ENCODE measurements at places on chromosomes 5 and 9. TPM values are rescaled to one million over a fixed set of nuclear protein-coding genes. Genes with fewer than 3 reads are reported as not detected.

DNA sequence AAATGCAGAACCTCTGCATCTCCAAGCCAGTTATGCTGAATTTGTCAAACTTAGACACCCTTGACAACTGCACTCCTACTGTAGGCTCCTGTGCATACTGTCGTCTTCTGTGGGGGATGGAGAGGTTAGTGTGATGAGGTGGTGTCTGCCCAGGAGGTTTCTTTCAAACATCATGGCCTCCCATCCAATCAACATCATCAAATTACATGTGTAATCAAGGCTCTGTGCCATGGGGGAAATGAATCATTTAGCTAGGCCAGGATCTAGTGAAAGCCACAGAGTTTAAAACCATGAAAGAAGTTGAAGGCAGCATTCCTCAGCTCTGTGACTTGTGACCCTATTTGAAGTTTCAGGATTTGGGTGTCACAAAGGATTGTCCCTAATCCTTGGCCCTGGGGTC is 240.6 kb downstream of the MARCHF11 start:
- no peak for DNase-seq

Gene CCDC192
- not detected for total RNA-seq

DNA sequence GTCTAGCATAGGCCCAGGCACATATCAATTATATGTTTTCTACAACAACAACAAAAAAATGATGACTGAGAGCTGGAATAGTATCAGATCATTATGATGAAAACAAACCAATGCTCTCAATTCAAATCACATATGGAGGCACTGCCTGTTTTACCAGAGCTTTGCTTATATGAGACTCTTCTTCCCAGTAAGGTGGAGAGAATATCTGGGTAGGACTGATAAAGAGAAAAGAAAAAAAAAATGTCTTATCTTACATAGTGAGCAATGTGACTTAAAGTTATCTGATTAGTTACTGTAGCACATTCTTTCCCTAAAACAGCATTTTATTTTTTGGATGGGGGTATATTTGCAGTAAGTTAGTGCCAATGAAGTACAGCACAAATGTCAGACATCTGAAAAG is 154.8 kb downstream of the RAB3C start:
- DNase-seq = no peak

GRCh38 chr5:58412932-58413331 is 47.0 kb downstream of the PLK2 start:
- no peak for DNase-seq

Gene SHISAL2B
- not detected for total RNA-seq

DNA sequence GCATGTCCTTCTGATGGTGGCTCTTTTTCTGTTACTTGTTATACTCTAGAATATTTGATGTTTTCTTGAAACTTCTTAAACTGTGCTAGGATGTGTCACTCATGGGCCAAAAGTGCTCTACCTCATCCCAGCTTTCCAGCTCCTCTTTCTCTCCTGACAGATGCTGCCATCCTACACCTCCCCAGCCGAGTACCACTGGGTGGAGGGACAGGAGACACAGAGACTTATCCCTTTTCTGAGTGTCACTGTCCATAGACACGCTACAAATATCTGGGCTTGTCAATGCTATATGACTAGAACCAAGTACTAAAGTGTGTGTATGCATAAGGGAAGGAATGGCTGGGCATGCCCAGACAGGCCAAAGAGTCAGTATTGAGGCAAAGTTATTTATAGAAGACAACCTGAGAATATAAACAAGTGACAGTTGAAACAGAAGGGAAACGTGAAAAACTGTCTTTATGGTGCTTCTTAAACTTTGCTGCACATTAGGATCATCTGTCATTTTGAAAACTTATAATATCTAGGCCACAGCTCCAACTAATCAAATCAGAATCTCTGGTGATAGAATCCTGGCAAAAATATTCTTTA is 188.0 kb downstream of the CARTPT start:
- no peak for DNase-seq

Gene POU5F2
- total RNA-seq = 0.24 TPM

DNA sequence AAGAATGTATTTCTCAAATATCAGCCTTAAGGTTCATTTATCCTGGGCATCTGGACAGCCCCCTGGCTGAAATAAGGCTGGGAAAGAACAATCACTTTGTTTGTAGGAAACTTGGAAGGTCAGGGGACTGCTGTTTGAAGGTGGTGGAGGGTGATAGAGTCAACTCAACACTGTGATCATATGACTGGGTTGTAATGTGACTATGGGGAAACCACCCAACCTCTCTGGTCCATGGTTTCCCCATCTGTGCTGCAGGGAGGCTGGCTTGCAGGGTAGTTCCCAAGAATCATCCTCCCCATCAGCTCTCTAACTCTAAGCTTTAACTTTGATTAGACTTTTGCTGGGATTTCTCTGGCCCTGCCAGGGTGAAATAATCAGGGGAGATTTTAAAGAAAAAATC is 10.0 kb downstream of the INSYN2B start:
- DNase-seq = no peak

GRCh38 chr9:8223861-8224260 is 424.3 kb upstream of the DMAC1 start:
- no peak for DNase-seq

GRCh38 chr5:7420510-7421280 is 24.8 kb downstream of the ADCY2 start:
- no peak for DNase-seq

Gene TMC1
- not detected for total RNA-seq

Gene TRAPPC13
- 18.3 TPM for total RNA-seq

- no peak for DNase-seq
These were observed 71.4 kb downstream of the RFK start for GRCh38 chr9:76322810-76323209.

DNA sequence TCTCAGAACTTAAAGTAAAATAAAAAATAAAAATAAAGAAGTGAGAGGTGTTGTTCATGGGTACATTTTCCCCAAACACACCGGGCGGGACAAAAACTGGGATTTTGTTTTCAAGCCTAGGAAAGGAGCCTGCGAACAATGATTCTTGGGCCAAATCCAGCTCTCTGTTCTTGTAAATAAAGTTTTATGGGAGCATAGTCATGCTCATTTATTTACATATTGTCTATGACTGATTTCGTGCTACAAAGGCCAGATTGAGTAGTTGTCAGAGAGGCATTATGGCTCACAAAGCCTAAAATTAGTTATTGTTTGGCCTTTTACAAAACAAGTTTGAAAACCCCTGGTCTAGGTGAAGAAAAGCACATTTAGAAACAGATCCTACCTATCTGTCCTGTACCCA is 821.0 kb upstream of the GRAMD2B start:
- DNase-seq = no peak

Gene SLC46A2
- total RNA-seq = not detected

GRCh38 chr9:21750021-21750735 is 52.3 kb upstream of the MTAP start:
- DNase-seq = no peak

DNA sequence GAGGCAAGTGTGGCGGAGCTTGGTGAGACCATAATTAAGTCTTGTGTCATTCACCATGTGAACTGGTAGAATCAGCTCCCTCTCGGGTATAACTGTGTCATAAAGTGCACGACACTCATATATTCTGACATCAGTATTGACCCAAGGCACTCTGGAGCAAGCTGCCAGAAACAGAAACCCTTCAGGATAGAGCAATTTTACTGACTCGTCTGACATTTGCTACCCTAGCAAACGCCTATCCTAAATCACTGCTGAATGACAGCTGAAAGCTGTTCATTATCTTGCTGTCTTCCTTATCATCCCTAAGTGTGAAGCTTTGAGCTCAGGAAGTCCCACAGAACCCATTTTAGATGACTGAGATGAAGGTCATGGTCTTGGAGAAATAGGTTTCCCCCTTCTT is 27.8 kb downstream of the PTCH1 start:
- DNase-seq = no peak

GRCh38 chr5:1003296-1003937 is 5.2 kb upstream of the NKD2 start:
- no peak for DNase-seq

DNA sequence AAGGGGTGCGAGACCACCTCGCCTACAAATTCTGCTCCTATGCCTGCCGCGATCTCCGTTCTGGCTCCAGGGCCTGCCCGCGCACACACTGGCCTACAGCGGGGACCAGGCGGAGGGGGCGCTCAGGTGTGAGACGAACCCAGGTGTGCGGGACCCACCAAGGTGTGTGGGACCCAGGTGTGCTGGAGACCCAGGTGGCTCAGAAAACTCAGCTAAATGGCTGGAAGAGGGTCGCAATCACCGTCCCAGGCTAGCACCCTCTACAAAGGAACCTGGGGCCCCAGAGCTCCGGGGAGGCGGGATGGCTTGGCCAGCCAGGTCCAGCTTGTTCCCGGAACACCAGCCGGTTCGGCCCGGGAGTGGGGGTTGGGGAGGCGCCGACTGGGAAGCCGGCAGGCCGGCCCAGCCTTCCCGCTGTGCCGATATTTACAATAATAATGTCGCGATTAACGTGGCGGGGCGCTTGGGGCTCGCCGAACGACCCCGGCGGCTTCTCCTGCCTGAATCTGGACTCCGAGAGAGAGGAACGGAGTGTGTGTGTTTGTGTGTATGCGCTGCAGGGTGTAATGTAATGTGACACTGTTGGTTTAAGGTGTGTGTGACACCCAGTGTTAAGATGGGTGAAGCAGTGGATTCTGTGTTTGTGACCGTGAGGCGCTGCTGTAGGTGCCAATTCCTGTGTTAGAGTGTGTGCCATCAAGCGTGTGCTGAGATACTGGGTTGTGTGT is 1.4 kb downstream of the PCDH1 start:
- no peak for DNase-seq

Gene ITK
- total RNA-seq = 0.13 TPM

- no peak for DNase-seq
These were observed 2086.5 kb upstream of the C9orf72 start for GRCh38 chr9:29659736-29660135.

Gene PDE8B
- total RNA-seq = 0.62 TPM

Gene ARHGEF37
- total RNA-seq = 32.9 TPM

GRCh38 chr5:138459311-138459933 is 5.9 kb upstream of the EGR1 start:
- peak; percentile 67 for DNase-seq
